ENCODE measurements at places on chromosomes 5 and 9.

GRCh38 chr9:94441796-94442195 is 113.1 kb upstream of the PCAT7 start:
- no peak for DNase-seq

GRCh38 chr9:126146254-126147145 is 180.1 kb upstream of the MVB12B start:
- DNase-seq, result no peak

DNA sequence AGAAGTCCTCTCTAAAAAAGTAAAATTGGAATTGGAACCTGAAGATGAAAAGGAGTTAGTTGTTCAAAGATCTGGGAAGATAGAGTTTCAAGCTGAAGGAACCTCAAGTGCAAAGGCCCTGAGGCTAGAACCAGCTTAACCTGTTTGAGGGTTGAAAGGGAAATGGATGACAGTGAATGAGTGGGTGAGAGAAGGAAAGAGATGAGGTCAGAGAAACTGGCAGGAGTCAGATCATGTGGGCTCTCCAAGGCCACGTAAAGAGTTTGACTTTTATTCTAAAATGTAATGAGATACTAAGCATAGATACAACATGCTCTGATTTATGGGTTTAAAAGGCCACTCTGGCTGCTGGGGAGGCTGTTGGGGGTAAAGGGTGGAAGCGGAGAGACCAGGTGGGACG is 2.5 kb upstream of the RAD23B start:
- no peak for DNase-seq

GRCh38 chr5:173001229-173001841 is 17.8 kb downstream of the ATP6V0E1 start:
- no peak for DNase-seq

DNA sequence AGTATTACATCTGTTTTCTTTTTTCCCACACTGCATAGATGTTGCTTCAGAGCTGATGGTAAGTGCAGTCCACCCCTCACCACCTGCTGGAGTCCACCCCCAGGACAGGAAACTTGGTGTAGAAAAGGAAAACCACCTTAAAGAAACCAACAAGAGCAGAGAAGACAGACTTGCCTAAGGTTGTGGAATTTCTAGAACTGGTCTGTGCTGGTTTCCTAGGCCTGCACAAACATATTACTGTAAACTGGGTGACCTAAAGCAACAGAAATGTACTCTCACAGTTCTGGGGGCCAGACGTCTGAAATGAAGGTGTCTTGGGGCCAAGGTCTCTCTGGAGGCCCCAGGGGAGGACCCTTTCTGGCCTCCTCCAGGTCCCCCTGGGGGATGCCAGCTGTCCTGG is 293.4 kb upstream of the IRX1 start:
- DNase-seq, result no peak

DNA sequence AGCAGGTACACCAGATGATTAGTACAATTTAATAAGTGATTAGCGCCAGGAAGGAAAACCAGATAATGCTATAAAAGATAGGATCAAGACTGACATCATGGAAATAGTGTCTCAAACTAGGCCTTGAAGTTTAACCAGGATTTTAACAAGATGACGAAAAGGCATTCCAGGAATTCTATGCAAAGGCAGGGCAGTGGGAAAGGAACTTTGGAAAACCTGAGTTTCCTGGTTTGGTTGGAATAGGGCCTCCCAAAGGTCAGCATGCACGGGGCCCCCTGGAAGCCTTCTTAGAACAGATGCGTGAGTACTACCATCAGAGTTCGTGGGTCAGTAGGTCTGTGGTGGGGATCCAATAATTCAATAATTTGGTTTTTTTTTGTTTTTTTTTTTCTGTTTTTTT is 935.2 kb upstream of the DMAC1 start:
- no peak for DNase-seq
